Fibroblast of villous mesenchyme (primary cell): ENCODE measurements at places on chromosomes 7 and 10. TPM values are rescaled to one million over a fixed set of nuclear protein-coding genes. Genes with fewer than 3 reads are reported as not detected.

DNA sequence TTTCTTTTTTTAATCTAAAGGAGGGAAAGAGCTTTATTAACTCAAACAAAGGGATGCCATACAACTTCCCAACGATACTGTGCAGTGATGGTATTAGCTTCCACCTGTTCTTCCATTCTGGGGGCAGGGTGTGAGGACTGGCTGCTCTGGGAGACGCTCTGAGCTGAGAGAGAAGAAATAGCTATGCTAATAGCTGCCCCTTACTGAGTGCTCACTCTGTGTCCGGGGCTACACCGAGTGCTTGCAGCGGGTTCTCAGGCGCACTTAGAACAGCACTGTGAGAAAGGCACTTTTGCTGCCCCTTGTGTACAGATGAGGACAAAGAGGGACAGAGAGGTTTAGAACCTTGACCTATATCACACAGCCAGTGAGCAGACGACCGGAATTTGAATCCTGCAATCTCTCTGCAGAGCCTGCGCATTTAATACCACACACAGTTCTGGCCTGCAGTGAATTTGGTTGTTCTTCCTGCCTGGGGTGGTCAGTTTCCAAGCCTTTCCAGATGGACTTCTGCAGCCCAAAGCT lies 142.2 kb downstream of the PLPP4 start:
- no peak for DNase-seq

DNA sequence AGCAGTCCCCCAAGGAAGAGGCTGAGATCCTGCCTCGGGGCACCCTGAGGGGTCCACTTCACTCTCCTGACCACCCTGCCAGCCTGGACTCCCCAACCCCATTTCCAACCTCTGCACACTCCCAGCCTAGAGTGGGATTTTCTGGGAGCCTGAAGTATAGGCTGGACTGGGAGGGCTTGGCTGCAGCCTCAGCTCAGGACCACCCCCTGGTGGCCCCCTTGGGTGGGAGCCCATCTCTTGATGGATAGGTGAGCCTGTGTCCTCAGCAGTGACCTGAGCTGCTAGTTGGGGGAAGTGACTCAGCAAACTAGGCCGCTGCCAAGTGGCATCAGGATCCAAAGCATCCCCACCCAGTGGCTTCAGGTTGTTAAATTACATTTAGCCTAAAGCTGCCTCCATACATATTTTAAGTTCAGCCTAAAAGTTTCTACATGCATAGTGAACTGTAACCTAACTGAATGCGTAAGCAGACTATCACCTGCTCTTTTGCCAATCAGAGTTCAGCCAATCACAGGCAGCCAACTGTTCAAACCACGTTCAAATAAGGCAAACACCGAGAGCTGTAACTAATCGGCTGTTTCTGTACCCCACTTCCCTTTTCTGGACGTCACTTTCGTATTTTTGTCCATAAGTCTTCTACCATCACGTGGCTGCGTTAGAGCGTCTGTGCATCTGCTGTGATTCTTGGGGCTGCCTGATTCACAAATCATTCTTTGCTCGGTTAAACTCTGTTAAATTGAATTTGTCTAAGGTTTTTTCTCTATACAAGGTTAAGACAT lies 144.0 kb downstream of the PLPP4 start:
- peak; percentile 2 for DNase-seq

DNA sequence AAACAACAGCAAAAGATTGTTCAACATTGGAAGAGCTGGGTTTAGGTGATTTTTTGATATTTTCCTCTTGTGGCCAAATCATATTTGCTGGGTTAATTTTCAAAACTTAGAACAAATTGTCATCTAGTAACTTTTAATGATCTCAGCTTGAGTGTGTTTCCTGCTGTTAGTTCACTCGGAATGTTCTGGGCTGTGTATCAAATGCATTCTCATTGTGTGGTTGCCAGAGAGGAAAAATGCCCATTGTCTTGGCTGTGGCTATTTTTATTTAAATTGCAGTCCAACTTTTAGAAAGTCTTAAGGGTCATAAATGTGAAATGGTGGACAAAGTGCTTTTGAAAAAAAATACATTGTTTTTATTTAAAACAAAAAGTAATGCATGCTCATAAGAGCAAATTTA lies 542.0 kb downstream of the TNS3 start:
- DNase-seq: no peak

DNA sequence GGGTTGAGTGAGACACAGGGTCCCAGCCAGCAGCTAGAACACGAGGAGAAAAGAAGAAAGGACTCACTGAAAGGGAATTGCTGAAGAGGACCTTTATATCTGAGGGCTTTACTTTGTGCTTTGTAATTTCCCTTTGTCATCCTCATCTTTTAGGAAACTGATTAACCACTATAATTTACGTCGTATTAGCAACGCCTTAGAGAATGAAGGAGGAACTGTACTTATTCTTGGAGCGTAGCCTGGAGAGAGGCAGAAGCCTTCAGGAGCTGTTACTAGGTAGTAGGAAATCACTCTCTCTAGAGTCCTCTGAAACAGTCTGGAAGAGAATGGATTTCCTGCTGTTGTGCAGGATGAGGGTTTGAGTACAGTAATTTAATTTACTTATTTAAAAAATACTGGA lies 101.0 kb upstream of the STEAP1B start:
- no peak for DNase-seq

GRCh38 chr7:129832282-129832681 lies 120.5 kb downstream of the UBE2H start:
- DNase-seq: no peak

- DNase-seq: no peak
These were observed 53.8 kb downstream of the COL13A1 start for GRCh38 chr10:69855346-69856111.

DNA sequence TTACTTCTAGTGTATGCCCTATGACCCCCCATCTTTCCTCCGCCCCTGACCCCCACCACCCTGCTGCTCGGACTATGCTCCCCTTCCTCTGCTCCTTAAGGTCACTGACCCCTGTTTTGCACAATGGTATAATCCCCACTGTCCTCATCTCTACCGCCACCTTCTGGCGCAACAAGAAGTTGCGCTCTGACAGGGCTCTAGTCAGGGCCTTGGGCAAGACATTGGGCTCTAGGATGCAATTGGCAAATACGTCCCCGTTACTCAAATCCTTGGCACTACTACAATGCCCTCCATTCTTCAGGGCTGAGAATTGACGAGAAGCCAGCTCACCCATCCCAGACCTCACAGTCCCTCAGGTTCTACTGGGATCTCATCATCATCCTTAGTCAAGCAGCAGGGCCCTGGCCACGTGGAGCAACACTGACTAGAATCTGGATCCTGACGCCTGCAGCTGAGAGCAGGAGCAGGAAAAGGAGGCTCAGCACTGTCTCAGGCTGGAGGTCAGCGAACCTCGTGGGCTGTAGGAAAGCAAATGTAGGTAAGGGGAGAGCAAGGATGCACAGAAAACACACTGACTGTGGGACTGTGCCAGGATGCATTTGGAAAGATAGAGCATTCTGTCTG lies 10.6 kb downstream of the LRIT2 start:
- DNase-seq: no peak

DNA sequence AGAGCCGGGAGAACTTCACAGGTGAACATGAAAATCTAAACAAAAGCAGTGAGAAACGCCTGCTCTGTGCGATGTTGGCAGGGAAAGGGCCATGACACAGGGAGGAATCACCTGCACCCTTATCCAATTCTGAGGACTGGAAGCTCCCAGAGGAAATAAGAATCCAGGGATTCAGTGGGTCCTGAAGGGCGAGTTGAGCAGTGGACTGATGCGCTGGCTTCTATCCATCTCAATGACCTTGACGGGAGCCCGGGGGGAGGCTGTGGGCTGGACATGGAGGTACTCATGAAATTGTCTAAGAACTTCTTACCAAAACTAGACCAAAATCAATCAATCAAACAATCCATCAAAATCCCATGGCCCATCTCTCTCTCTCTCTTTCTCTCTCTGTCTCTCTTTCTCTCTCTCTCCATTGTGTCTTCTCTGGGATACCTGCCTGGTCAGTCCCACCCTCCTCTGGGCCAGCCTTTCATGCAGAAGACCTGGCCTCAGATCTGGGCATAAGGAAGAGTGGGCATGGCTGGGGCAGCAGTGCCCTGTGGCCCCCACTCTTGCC lies 7.2 kb downstream of the CPXM2 start:
- no peak for DNase-seq

GRCh38 chr10:25125201-25125611 lies 49.6 kb upstream of the GPR158 start:
- DNase-seq: no peak

COL28A1 gene
- under 0.01 TPM in 2 replicates for total RNA-seq

FFAR4 gene
- not detected in 2 replicates for total RNA-seq
